Activated CD4-positive, alpha-beta memory T cell treated with anti-CD3 and anti-CD28 coated beads, Interleukin-2, amount 10 ng/mL, durations not matched to agents 7 days and 5 days (primary cell): ENCODE measurements at places on chromosomes 5 and 9. TPM values are rescaled to one million over a fixed set of nuclear protein-coding genes. Genes with fewer than 3 reads are reported as not detected.

GRCh38 chr9:85478847-85479246 is 262.9 kb downstream of the AGTPBP1 start:
- H3K4me3 ChIP-seq, result no peak overlapping the region
- no peaks in the 10 kb centered on the region for H3K36me3 ChIP-seq
- DNase-seq, result no peak

DNA sequence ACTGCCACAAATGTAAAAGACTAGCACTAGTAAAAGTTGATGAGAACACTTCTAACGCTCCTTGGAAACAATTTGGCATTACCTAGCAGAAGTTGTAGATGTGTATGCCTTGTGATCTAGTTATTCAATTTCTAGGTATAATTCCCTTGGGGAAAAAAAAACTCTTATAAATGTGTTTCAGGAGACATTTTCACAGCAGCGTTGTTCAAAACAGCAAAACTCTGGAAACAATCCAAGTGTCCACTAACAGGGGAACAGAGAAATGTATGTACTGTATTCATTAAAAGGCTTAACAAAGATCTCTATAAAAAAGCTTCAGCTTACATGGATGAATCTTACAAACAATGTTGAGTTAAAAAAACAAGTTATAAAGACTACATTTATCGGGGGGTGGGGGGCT is 30.4 kb downstream of the NR3C1 start:
- peaks cover 39% of the 10 kb centered on the region for H3K36me3 ChIP-seq
- no peak for DNase-seq
- H3K4me1 ChIP-seq, result peaks cover 3% of the 10 kb centered on the region
- H3K4me3 ChIP-seq, result no peak overlapping the region
- H3K27me3 ChIP-seq, result no peaks in the 10 kb centered on the region

- H3K27ac ChIP-seq, result no peak overlapping the region
- no peaks in the 10 kb centered on the region for H3K27me3 ChIP-seq
- DNase-seq, result no peak
- no peaks in the 10 kb centered on the region for H3K4me1 ChIP-seq
- H3K36me3 ChIP-seq, result no peaks in the 10 kb centered on the region
These were observed 451.8 kb upstream of the FTMT start for GRCh38 chr5:121399879-121400278.

GRCh38 chr5:21181609-21182125 is 1193.7 kb upstream of the CDH18 start:
- H3K36me3 ChIP-seq, result no peaks in the 10 kb centered on the region
- no peak overlapping the region for H3K4me3 ChIP-seq
- no peaks in the 10 kb centered on the region for H3K4me1 ChIP-seq
- H3K27ac ChIP-seq, result no peak overlapping the region
- DNase-seq, result no peak

DNA sequence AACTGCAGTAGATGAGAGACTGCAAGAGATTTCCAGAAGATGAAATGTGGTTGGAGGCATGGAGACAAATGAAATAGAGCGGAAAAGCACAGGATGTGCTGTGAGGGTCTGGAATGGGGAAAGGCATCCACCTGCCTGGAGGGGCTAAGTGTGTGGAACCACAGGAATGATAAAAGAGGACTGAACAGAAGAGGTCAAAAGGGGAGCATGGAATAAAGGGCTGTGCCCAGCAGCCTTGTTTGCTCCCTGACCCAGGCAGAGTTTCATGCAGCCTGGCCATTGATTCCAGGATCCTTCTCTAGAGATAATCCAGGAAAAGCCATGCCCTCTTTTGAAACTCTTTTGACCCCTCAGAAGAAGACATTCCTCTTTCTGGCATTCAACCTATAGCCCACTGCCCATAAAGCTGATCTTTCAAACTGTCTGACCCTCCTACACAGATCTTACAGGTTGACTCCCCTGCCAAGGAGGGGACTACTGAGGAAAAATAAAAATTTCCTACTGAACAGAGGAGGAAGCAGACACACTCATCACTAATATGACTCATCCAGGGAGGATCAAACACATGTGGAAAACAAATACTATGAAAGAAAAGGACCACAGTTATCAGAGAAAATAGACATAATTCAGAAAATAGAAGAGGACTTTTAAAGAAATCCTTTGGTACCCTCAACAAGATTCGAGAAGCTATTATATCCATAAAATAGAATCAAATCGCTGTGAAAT is 273.5 kb upstream of the PCSK5 start:
- H3K36me3 ChIP-seq, result no peaks in the 10 kb centered on the region
- H3K4me1 ChIP-seq, result no peaks in the 10 kb centered on the region
- no peak overlapping the region for H3K27ac ChIP-seq

GRCh38 chr9:134518004-134518606 is 123.5 kb upstream of the COL5A1 start:
- no peak for DNase-seq
- H3K36me3 ChIP-seq, result no peaks in the 10 kb centered on the region
- no peak overlapping the region for H3K4me3 ChIP-seq
- no peaks in the 10 kb centered on the region for H3K27me3 ChIP-seq
- H3K4me1 ChIP-seq, result no peaks in the 10 kb centered on the region
- H3K27ac ChIP-seq, result no peak overlapping the region

DNA sequence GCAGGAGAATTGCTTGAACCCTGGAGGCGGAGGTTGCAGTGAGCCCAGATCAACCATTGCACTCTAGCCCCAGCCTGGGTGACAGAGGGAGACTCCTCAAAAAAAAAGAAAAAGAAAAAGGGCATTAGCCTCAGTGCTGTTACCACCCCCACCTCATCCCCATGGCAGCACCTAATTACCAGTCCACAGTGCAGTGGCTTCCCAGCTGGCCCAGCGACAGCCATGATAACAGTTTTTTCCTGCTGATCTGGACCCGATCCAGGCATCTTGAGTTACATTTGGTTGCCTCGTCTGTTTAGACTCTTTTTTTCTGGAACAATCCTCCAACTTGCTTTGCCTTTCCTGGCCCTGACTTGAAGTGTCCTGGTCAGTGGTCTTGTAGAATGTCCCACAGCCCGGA is 24.4 kb downstream of the NCS1 start:
- H3K27ac ChIP-seq, result no peak overlapping the region
- no peak for DNase-seq
- H3K4me1 ChIP-seq, result no peaks in the 10 kb centered on the region
- no peak overlapping the region for H3K4me3 ChIP-seq
- H3K36me3 ChIP-seq, result no peaks in the 10 kb centered on the region
- no peaks in the 10 kb centered on the region for H3K27me3 ChIP-seq

- no peak for DNase-seq
- no peaks in the 10 kb centered on the region for H3K4me1 ChIP-seq
- no peaks in the 10 kb centered on the region for H3K36me3 ChIP-seq
- no peak overlapping the region for H3K4me3 ChIP-seq
These were observed 413.2 kb downstream of the CETN3 start for GRCh38 chr5:89996335-89996734.

- no peak overlapping the region for H3K27ac ChIP-seq
- no peak overlapping the region for H3K4me3 ChIP-seq
- peaks cover 13% of the 10 kb centered on the region for H3K4me1 ChIP-seq
- H3K27me3 ChIP-seq, result peaks cover 12% of the 10 kb centered on the region
- no peak for DNase-seq
These were observed 18.3 kb upstream of the STOM start for GRCh38 chr9:121388140-121388905.

DNA sequence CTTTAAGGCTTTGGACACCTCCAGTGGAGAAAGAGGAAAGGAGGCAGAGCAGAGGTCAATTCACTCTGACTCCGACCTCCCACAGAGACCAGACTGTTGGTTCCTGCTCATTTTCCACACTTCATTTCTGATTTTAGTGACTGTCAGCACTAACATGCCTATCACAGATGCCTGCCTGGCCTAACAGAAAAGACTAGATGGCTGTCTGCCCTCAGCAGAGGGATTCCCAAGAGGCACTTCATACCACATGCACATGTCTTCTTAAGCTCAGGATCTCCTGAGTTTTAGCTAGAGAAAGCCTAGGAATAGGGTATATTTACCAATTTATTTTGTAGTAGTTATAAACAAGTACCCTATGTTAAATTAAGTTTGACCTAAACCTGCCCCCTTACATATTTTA is 336.0 kb downstream of the ENC1 start:
- peaks cover 9% of the 10 kb centered on the region for H3K27me3 ChIP-seq
- H3K36me3 ChIP-seq, result no peaks in the 10 kb centered on the region
- no peak overlapping the region for H3K4me3 ChIP-seq
- no peak overlapping the region for H3K27ac ChIP-seq
- no peak for DNase-seq

DNA sequence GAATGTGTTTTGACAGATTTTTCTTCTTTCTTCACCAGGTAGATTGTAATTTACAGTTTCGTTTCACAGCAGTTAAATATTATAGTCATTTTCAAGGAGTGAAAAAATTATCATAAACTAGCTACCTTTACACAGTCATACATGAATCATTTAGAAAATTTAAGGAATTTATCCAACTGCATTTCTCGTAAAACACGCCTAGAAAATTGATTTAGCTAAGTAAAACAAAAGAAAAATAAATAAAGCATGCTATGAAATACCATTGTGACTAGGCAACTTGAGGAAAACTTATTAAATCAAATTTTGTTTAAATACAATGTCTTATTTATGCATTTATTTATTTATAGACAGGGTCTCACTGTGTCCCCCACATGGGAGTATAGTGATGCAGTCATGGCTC is 109.9 kb upstream of the EMB start:
- H3K4me3 ChIP-seq, result no peak overlapping the region
- peaks cover 10% of the 10 kb centered on the region for H3K4me1 ChIP-seq
- H3K36me3 ChIP-seq, result no peaks in the 10 kb centered on the region
- DNase-seq, result no peak
- no peaks in the 10 kb centered on the region for H3K27me3 ChIP-seq
- H3K27ac ChIP-seq, result no peak overlapping the region

GRCh38 chr9:114163517-114163951 is 8.2 kb downstream of the COL27A1 start:
- peaks cover 10% of the 10 kb centered on the region for H3K27me3 ChIP-seq
- no peaks in the 10 kb centered on the region for H3K4me1 ChIP-seq
- DNase-seq, result no peak
- H3K27ac ChIP-seq, result no peak overlapping the region
- no peaks in the 10 kb centered on the region for H3K36me3 ChIP-seq
- no peak overlapping the region for H3K4me3 ChIP-seq

GRCh38 chr9:7067169-7067568 is 309.4 kb downstream of the KDM4C start:
- H3K36me3 ChIP-seq, result peaks cover 3% of the 10 kb centered on the region
- no peak overlapping the region for H3K27ac ChIP-seq
- no peaks in the 10 kb centered on the region for H3K4me1 ChIP-seq
- DNase-seq, result no peak
- no peak overlapping the region for H3K4me3 ChIP-seq
- H3K27me3 ChIP-seq, result no peaks in the 10 kb centered on the region

GRCh38 chr5:124730381-124730780 is 16.1 kb downstream of the ZNF608 start:
- H3K27ac ChIP-seq, result no peak overlapping the region
- no peaks in the 10 kb centered on the region for H3K36me3 ChIP-seq
- H3K4me3 ChIP-seq, result no peak overlapping the region
- no peaks in the 10 kb centered on the region for H3K4me1 ChIP-seq
- H3K27me3 ChIP-seq, result peaks cover 3% of the 10 kb centered on the region
- no peak for DNase-seq

DNA sequence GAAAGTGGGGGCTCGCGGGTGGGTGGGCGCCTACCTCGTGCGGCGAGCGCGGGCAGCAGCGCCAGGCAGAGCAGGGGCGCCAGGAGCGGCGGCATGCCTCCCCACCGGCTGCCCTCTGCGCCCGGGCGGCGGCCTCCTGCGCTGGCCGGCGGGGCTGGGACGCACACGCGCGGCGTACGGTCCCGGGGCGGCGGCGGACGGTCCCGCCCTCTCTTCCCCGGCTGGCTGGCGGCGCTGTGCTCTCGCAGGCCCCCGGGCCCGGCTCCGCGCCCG is 220 bp downstream of the NOTCH1 start:
- no peaks in the 10 kb centered on the region for H3K27me3 ChIP-seq
- no peak for DNase-seq
- H3K36me3 ChIP-seq, result peaks cover 20% of the 10 kb centered on the region
- H3K4me3 ChIP-seq, result peak overlapping the region; percentile 86
- no peak overlapping the region for H3K27ac ChIP-seq
- peaks cover 48% of the 10 kb centered on the region for H3K4me1 ChIP-seq

GRCh38 chr5:2542821-2543220 is 208.7 kb downstream of the IRX2 start:
- no peak overlapping the region for H3K4me3 ChIP-seq
- no peak for DNase-seq
- no peaks in the 10 kb centered on the region for H3K36me3 ChIP-seq
- H3K27ac ChIP-seq, result no peak overlapping the region
- no peaks in the 10 kb centered on the region for H3K4me1 ChIP-seq

DNA sequence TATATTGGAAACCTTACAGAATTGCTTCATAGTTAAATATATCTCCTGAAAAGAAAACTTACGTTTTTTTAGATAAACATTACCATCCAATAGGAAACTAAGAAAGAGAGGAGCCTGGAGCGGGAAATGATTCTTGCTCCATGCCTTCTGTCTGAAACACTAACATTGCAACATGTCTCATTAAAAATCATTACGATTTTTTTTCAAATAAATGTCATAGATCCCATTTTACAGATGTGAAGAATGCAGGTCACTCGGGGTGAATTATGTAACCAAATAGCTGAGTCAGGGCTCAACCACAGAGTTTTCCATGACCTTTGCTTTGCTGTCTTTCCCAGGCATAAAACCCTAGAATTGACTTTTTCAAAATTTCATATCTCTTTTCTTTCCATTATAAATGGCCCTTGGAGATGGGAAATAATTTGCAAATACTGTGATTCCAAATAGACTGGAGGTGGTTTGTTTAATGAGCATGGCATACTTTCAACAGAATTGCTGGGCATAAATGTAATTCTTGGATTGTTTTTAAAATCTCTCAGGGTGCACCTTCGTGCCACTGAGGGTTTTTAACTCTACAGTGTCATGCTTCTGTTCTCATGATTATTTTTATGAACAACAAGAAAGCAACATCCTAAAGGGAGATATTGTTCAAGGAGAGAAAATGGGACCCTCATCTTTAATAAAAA is 302.8 kb downstream of the EBF1 start:
- no peaks in the 10 kb centered on the region for H3K36me3 ChIP-seq
- no peaks in the 10 kb centered on the region for H3K4me1 ChIP-seq
- no peak overlapping the region for H3K27ac ChIP-seq
- no peak overlapping the region for H3K4me3 ChIP-seq
- peaks cover 4% of the 10 kb centered on the region for H3K27me3 ChIP-seq

DNA sequence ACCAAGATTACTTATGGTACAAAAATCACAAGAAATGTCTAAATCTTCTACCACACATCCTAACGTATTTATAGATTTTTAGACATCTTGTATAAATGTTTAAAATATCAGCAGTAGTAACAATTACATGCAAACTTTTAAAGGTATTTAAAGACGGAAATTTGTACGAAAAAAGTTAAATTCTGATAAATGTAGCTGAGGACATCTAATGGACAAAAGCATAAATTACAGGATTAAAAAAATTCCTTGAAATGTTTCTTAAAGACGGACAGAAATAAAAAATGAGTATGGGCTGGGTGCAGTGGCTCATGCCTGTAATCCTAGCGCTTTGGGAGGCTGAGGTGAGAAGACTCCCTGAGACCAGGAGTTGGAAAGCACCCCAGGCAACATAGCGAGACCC is 15.8 kb downstream of the ERCC8 start:
- no peaks in the 10 kb centered on the region for H3K4me1 ChIP-seq
- H3K27ac ChIP-seq, result no peak overlapping the region
- no peak overlapping the region for H3K4me3 ChIP-seq
- H3K27me3 ChIP-seq, result no peaks in the 10 kb centered on the region
- DNase-seq, result no peak
- H3K36me3 ChIP-seq, result peaks cover 5% of the 10 kb centered on the region

Gene FAM170A
- total RNA-seq, result not detected

Gene GPX3
- total RNA-seq, result not detected

Gene OR2Y1
- total RNA-seq, result not detected

Gene ADAMTSL1
- not detected for total RNA-seq

Gene CD274
- 12.4 TPM for total RNA-seq

Gene CRHBP
- total RNA-seq, result 0.43 TPM

Gene ZFP2
- 0.15 TPM for total RNA-seq

Gene SMIM23
- not detected for total RNA-seq

Gene RICTOR
- total RNA-seq, result 56.4 TPM
